ENCODE measurements at places on chromosomes 12 and 14. TPM values are rescaled to one million over a fixed set of nuclear protein-coding genes. Genes with fewer than 3 reads are reported as not detected.

GRCh38 chr14:61558271-61558670 lies 137.0 kb upstream of the HIF1A start:
- no peak overlapping the region for H3K4me3 ChIP-seq
- peaks cover 5% of the 10 kb centered on the region for H3K4me1 ChIP-seq
- H3K36me3 ChIP-seq: no peaks in the 10 kb centered on the region
- H3K27me3 ChIP-seq: no peaks in the 10 kb centered on the region
- no peak for DNase-seq

GRCh38 chr12:54266852-54267251 lies 13.1 kb downstream of the CBX5 start:
- DNase-seq: no peak
- H3K27ac ChIP-seq: no peak overlapping the region
- peaks cover 2% of the 10 kb centered on the region for H3K4me1 ChIP-seq
- no peak overlapping the region for H3K4me3 ChIP-seq
- H3K36me3 ChIP-seq: peaks cover 3% of the 10 kb centered on the region
- H3K27me3 ChIP-seq: no peaks in the 10 kb centered on the region

- no peaks in the 10 kb centered on the region for H3K4me1 ChIP-seq
- no peak for DNase-seq
- H3K27ac ChIP-seq: no peak overlapping the region
- no peak overlapping the region for H3K4me3 ChIP-seq
- H3K27me3 ChIP-seq: no peaks in the 10 kb centered on the region
Observed at GRCh38 chr12:22598141-22598762, 26.7 kb upstream of the ETNK1 start.

DNA sequence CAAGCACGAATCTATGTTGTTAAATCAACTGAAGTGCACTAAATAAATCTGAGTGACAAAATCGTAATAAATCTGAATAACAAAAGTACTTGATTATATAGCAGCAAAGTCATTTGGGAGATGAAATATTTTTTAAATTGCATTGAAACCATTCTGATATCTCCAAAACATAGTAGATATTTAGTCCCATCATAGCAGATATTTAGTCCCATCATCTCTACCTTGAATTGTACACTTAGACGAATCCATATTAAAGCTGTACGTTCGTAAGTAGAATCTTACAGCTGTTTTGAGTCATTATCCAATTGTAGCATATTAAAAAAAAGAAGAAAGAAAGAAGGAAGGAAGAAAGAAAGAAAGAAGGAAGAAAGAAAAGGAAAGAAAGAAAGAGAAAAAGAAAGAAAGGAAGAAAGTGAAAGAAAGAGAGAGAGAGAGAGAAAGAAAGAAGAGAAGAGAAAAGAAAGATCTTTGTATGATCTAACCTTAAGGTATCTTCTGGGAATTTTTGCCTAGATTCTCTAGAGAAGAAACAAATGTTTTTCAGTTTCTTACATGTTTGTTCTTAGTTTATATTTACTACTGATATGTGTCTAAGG lies 2.6 kb downstream of the DCN start:
- H3K4me1 ChIP-seq: no peaks in the 10 kb centered on the region
- DNase-seq: no peak
- no peak overlapping the region for H3K4me3 ChIP-seq
- H3K27ac ChIP-seq: no peak overlapping the region
- H3K27me3 ChIP-seq: no peaks in the 10 kb centered on the region

DNA sequence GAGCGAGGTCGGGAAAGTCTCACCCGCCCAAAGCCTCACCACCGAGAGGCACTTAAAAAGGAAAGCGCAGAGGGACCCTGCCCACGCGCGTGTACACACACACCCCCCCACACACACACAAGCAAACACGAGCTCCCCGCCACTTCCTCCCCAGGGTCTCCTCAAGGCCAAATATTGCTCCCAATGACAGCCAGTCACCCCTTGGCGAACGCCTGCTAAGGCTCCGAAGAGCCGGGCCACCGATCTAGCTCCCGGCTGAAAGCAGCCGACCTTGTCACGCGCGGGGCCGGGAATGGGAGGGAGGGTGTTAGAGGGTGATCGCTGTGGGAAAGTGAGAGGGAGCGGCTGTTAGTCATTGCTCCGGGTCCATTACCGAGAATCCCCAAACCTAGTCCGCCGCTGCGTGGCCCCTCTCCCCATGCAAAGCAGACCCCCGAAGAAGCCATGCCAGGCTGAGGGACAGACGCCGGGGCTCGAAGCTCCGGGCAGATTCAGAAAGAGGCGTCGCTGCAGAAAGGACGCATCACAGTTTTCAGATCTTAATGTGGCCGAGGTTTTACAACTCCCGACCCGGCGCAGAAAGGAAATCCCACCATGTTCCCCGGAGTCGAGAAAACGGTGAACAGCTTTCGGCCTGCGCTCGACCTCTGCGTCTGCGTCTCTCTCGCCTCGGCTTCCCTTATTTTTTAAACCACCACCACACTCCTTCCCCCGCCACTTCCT lies 2.6 kb downstream of the BMP4 start:
- H3K27me3 ChIP-seq: peaks cover 3% of the 10 kb centered on the region
- H3K36me3 ChIP-seq: no peaks in the 10 kb centered on the region
- peak overlapping the region; percentile 50 for H3K27ac ChIP-seq
- no peak for DNase-seq

The MANSC1 gene
- 0.04 TPM for polyA plus RNA-seq

- H3K4me1 ChIP-seq: no peaks in the 10 kb centered on the region
- H3K36me3 ChIP-seq: no peaks in the 10 kb centered on the region
- H3K27ac ChIP-seq: no peak overlapping the region
- H3K4me3 ChIP-seq: no peak overlapping the region
Observed at GRCh38 chr12:27566159-27566558, 42.2 kb downstream of the PPFIBP1 start.

The AICDA gene
- 19.1 TPM for polyA plus RNA-seq

GRCh38 chr12:116934908-116935705 lies 24.4 kb downstream of the FBXW8 start:
- DNase-seq: no peak
- H3K27ac ChIP-seq: no peak overlapping the region
- H3K36me3 ChIP-seq: no peaks in the 10 kb centered on the region
- H3K27me3 ChIP-seq: no peaks in the 10 kb centered on the region
- H3K4me3 ChIP-seq: no peak overlapping the region
- no peaks in the 10 kb centered on the region for H3K4me1 ChIP-seq

- H3K4me1 ChIP-seq: no peaks in the 10 kb centered on the region
- no peak for DNase-seq
- H3K36me3 ChIP-seq: no peaks in the 10 kb centered on the region
- H3K4me3 ChIP-seq: no peak overlapping the region
Observed at GRCh38 chr14:40318211-40318719, 886.0 kb upstream of the FBXO33 start.

The LRTM2 gene
- polyA plus RNA-seq: not detected

GRCh38 chr14:50123062-50123461 lies 6.7 kb upstream of the VCPKMT start:
- no peaks in the 10 kb centered on the region for H3K36me3 ChIP-seq
- no peak overlapping the region for H3K27ac ChIP-seq
- no peak overlapping the region for H3K4me3 ChIP-seq
- DNase-seq: no peak
- H3K4me1 ChIP-seq: no peaks in the 10 kb centered on the region

The IFI27L2 gene
- 81.1 TPM for polyA plus RNA-seq

The PPP1R36 gene
- polyA plus RNA-seq: not detected

- no peaks in the 10 kb centered on the region for H3K36me3 ChIP-seq
- no peak overlapping the region for H3K4me3 ChIP-seq
- no peaks in the 10 kb centered on the region for H3K4me1 ChIP-seq
- peaks cover 7% of the 10 kb centered on the region for H3K27me3 ChIP-seq
Observed at GRCh38 chr14:104968153-104968527, 10.0 kb downstream of the AHNAK2 start.

DNA sequence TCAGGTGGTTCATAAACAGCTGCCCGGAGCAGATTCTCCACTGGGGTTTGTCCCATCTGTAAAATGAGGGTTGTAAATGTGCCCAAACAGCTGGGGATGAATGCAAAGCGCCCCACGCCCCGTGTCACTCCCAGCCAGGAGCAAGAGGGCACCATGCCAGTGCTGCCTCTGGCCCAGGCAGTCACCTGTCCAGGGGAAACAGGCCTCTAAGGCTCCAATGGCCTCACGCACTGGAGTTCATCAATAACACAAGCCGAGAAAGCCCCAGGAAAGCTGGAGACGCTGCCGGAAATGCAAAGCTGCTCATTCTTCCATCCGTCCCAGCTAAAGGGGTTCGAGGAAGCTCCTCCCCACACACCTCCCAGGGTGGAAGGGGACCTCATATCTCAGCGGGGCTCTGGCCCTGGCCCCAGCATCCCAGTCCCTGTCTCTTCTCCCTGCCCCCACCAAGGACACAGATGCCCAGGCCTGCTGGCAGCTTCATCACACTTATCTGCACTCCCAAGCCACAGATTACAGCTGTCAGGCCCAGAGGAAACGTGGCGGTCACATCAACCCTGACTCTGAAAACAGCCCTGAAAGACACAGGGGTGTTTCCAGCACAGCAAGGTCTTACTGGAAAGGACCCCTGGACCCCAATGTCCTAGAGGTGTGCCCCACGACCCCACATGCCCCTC lies 21.5 kb downstream of the SCARB1 start:
- no peak for DNase-seq
- H3K27ac ChIP-seq: no peak overlapping the region
- H3K4me3 ChIP-seq: no peak overlapping the region
- peaks cover 4% of the 10 kb centered on the region for H3K36me3 ChIP-seq
- H3K4me1 ChIP-seq: no peaks in the 10 kb centered on the region
- no peaks in the 10 kb centered on the region for H3K27me3 ChIP-seq

DNA sequence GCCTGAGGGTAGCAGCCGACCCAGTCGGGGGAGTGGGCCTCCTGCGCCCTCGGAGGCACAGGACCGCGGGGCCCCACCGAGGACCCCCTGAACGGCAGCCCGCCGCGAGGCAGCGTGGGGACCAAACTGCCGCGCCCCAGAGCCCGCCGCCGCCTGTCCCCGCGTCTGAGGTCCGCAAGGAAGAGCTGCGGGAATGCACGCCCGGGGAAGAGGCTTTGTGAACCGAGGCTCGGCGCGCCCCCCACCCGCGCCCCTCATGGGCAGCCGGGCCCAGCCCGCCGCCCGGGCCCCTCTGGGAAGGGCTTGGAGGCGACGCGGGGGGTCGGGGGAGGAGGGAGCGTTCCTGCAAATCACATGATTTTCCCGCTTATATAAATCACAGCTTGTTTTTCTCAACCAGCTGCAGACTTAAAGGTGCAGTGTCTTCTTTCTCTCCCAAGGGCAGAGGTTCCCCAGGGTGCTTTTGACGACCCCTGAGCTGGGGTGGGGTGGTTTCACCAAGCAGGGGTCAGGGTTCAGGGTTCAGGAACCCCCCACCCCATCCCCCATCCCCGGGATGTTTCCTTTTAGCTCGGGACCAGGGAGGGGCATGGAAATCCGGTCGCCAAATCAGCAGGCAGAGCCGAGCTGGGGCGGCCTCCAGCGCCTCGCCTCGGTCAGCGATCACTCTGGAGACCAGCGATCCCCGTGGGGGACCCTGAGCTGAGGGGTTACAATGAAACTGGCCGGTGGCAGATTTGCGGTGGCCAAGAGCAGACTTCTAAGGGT lies 44.7 kb upstream of the ATP23 start:
- peaks cover 61% of the 10 kb centered on the region for H3K4me1 ChIP-seq
- no peaks in the 10 kb centered on the region for H3K27me3 ChIP-seq
- H3K27ac ChIP-seq: no peak overlapping the region
- no peak for DNase-seq
- H3K4me3 ChIP-seq: peak overlapping the region; percentile 53

GRCh38 chr12:4054630-4055029 lies 181.4 kb upstream of the PARP11 start:
- no peak overlapping the region for H3K27ac ChIP-seq
- H3K36me3 ChIP-seq: no peaks in the 10 kb centered on the region
- no peaks in the 10 kb centered on the region for H3K4me1 ChIP-seq
- H3K27me3 ChIP-seq: no peaks in the 10 kb centered on the region
- no peak overlapping the region for H3K4me3 ChIP-seq

DNA sequence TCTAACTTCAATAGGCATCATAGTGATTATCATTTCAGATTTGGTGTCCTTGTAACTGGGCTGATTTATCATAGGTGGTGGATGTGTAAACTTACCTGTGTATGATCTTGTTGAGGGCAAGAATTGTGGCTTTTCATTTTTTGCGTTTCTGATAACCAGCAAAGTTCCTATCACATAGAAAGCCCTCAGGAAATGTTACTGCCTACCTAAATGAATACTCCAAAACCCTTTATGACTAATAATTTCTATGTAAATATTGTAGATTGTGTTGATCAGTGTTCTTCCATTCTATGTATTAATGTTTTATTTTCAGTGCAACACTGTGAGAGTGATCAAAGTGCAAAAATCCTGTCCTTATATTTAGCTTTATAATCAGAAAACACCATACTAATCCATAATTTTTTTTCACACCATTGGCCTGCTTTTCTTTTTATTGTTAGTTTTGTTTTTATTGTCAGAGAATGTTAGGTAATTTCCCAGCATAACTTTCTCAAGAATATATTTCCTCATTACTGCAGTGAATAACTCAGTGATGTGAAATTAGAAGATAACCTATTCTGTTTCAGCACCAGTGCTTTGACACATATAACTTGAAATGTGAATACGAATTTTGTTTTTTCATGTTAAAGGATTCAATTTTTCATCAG lies 94.1 kb downstream of the GPHN start:
- DNase-seq: peak; percentile 27
- peak overlapping the region; percentile 61 for H3K27ac ChIP-seq
- no peaks in the 10 kb centered on the region for H3K36me3 ChIP-seq
- peak overlapping the region; percentile 39 for H3K4me3 ChIP-seq

The SYCP3 gene
- polyA plus RNA-seq: 0.39 TPM

GRCh38 chr12:126734710-126735109 lies 1532.3 kb upstream of the TMEM132C start:
- no peak overlapping the region for H3K27ac ChIP-seq
- H3K27me3 ChIP-seq: no peaks in the 10 kb centered on the region
- H3K4me3 ChIP-seq: no peak overlapping the region

DNA sequence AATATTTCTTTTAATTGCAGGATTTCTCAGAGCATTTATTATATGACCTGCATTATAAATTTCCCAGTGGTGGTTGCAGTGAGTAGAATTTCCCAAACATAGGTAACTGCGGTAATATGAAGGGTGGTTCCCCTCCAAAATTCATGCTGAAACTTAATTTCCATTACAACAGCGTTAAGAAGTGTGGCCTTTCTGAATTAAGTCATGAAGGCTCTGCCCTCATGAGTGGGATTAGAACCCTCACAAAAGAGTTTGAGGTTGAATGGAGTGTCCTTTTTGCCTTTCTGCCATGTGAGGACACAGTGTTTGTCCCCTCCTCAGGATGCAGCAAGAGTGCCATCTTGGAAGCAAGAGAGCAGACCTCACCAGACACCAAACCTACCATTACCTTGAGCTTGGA lies 233.6 kb downstream of the KTN1 start:
- H3K4me3 ChIP-seq: no peak overlapping the region
- no peaks in the 10 kb centered on the region for H3K36me3 ChIP-seq
- no peak for DNase-seq
- H3K27ac ChIP-seq: no peak overlapping the region

The DAO gene
- polyA plus RNA-seq: not detected

Data from GM12878 (cell line).